Naive thymus-derived CD4-positive, alpha-beta T cell (primary cell): ENCODE measurements at places on chromosomes 1 and 21. TPM values are rescaled to one million over a fixed set of nuclear protein-coding genes. Genes with fewer than 3 reads are reported as not detected.

Gene SPATA17
- total RNA-seq = not detected

Gene PRCC
- total RNA-seq = 60.0 TPM

Gene TMEM269
- 0.35 TPM for total RNA-seq

Gene C1orf94
- not detected for total RNA-seq

Gene APOBEC4
- total RNA-seq = not detected

Gene GLIS1
- not detected for total RNA-seq
